Right renal pelvis (tissue), 4 donors: ENCODE measurements at places on chromosomes 7 and 10. TPM values are rescaled to one million over a fixed set of nuclear protein-coding genes. Genes with fewer than 3 reads are reported as not detected.

DNA sequence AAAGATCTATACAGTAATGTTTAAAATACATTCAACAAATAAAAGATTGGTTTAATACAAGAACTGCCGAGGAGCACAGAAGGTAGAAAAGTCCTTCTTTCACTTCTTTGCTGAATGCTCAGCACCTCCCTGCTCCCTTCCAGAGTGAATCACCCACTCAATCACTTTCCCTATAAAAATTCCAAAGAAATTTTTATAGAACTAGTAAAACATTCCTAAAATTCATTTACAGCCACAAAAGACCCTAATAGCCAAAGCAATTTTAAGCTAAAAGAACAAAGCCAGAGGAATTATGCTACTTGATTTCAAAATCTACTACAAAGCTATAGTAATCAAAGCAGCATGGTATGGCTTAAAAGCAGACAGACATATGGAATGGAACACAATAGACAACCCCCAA lies 320.9 kb downstream of the PCLO start:
- no peak for DNase-seq

GRCh38 chr10:76303682-76304316 lies 872.4 kb downstream of the LRMDA start:
- DNase-seq, result no peak

CYP2C9 gene
- 2.0 TPM for polyA plus RNA-seq

DNA sequence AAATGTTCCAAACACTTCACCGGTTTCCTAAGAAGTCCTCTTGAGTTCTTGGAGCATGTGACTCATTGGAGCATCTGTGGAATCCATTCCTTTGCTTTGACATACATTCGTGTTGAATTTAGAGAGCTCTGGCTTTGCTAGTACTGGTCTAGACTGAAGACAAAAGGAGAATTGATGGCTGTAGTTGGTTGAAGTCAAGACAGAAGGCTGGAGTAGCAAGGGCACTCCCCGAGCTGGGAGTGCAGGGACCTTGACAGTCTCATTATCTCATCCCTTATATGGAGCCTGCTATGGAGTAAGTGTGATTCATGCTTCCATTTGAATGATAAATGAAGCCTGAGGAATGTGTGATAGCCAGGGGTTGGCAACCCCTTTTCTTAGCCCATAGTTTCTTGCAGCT lies 1249.1 kb downstream of the TYW1 start:
- no peak for DNase-seq

ADARB2 gene
- polyA plus RNA-seq, result 1.5 TPM

PTN gene
- polyA plus RNA-seq, result 215 TPM

GPR37 gene
- polyA plus RNA-seq, result 1.4 TPM

MINDY4 gene
- 12.2 TPM for polyA plus RNA-seq

GRCh38 chr7:10439027-10439426 lies 534.6 kb upstream of the PHF14 start:
- DNase-seq, result no peak

ACBD7 gene
- 5.8 TPM for polyA plus RNA-seq

DDX50 gene
- 61.7 TPM for polyA plus RNA-seq

PHYHIPL gene
- 17.0 TPM for polyA plus RNA-seq

PHKG1 gene
- polyA plus RNA-seq, result 1.3 TPM
